CD8-positive, alpha-beta T cell (primary cell): ENCODE measurements at places on chromosomes 13 and 19. TPM values are rescaled to one million over a fixed set of nuclear protein-coding genes. Genes with fewer than 3 reads are reported as not detected.

Gene NLRP13
- not detected for total RNA-seq

Gene ZNF415
- 1.1 TPM for total RNA-seq

Gene AMER2
- total RNA-seq = not detected

Gene IQCN
- total RNA-seq = 10.4 TPM

Gene CLIP3
- 0.98 TPM for total RNA-seq

Gene CNFN
- not detected for total RNA-seq

Gene SMIM24
- total RNA-seq = not detected

Gene TLE6
- not detected for total RNA-seq

Gene NHLRC3
- 8.2 TPM for total RNA-seq

Gene ANGPTL4
- total RNA-seq = not detected

Gene FXYD7
- 13.5 TPM for total RNA-seq

Gene POU2F2
- total RNA-seq = 14.6 TPM

Gene FPR1
- not detected for total RNA-seq

Gene C3
- total RNA-seq = not detected

Gene TGDS
- total RNA-seq = 4.5 TPM

Gene MKNK2
- 453 TPM for total RNA-seq

Gene KLK6
- total RNA-seq = not detected
